ENCODE measurements at places on chromosomes 13 and 19. TPM values are rescaled to one million over a fixed set of nuclear protein-coding genes. Genes with fewer than 3 reads are reported as not detected.

Gene TLE2
- 101 TPM for total RNA-seq

Gene TPGS1
- 30.3 TPM for total RNA-seq

Gene ZNF835
- total RNA-seq: 6.5 TPM

DNA sequence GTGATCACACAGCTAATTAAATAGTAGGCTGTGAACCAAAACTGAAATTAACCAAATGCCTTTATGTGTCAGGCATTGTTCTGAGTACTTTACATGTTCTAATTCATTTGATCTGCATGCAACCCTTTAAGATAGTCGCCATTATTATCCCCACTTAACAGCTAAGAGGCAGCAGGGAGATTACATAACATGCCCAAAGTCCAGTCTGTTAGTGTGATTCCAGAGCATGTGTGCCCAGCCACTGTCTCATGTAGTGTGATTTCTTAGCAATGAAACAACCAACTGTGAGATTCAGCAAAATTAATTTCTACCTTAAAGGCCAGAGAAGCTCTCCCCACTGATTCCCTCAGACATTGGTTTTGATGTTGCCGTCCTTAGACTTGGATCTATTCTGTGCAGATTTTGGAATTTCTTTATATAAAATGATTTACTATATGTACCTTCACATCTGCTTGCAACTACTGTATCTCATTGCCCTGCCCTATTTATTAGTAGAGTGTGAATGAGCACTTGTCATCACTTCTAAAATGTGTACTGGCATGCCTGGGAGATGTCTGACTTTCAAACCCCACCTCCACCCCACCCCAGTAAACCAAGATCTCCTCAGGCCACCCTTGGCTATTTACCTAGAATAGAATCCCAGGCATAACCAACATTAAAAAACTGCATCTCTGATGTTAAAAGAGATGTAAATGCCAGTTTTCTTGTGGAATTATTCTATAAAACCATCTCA is 41.2 kb downstream of the POLR1D start:
- DNase-seq: no peak

Gene RYR1
- 0.33 TPM for total RNA-seq

- no peak for DNase-seq
Measured at GRCh38 chr19:39492225-39492624, 6.5 kb upstream of the DLL3 start.

- no peak for DNase-seq
Measured at GRCh38 chr19:55259540-55260210, 858 bp upstream of the PPP6R1 start.

DNA sequence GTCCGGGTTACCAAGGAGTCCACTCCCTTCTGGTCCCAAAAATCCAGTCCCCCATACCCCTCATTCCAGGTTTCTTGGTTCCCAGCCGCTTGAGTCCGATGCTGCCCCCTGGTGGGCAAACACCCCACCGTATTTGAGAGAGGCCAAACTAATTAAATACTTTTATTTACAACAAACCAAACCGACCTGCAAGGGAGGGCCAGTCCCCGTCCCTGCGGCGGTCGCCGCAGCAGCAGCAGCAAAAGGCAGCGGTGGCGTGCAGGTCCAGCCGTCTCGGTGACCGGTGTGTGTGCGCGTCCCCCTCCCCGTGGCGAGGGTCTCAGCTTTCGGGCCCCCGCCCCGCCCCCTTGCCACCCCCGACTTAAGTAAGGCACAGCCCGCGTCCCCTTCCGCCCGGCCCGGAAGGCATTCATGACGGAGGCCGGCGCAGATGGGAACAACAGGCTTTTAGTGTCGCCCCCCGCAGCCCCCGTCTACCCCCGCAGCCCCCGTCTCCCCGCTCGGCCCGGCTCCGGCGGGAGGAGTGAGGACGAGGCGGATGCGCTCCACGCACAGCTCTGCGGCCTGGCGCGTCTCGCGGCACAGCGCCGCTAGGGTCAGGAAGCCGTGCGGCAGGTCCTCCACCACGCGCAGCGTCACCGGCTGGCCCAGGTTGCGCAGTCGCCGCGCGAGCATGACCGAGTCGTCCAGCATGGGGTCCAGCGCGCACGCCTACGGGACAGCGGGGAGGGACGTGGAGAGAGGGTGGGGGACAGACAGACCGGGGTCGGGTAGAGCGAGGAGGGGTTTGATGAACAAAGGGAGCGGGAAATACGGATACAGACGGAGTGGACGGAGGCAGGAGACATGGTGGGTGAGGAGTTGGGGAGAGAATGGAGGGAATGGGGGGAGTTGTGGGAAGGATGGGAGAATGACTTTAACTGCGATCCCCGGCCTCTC is 11.5 kb upstream of the CNFN start:
- DNase-seq: peak; percentile 86

DNA sequence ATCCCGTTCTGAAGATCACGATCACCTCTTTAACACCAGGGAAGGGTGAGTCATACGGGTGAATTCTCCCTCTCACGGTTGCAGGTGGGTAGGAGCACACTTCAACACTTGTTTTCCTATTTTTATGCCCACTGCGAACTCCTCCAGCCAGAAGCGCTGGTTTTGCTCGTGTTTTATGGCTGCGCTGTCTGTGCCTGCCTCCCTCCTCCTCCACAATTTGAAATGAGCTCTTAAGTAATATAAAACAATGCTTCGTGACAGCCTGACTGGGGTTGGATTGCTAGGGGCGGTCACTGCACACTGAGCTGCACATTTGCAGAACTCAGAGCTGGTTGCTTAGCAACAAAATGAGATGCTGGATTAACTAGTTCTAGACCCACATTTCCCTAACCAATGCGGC is 12.9 kb downstream of the CCDC70 start:
- no peak for DNase-seq

GRCh38 chr13:95624020-95624419 is 20.5 kb downstream of the DZIP1 start:
- DNase-seq: no peak

Gene SULT2A1
- total RNA-seq: not detected

DNA sequence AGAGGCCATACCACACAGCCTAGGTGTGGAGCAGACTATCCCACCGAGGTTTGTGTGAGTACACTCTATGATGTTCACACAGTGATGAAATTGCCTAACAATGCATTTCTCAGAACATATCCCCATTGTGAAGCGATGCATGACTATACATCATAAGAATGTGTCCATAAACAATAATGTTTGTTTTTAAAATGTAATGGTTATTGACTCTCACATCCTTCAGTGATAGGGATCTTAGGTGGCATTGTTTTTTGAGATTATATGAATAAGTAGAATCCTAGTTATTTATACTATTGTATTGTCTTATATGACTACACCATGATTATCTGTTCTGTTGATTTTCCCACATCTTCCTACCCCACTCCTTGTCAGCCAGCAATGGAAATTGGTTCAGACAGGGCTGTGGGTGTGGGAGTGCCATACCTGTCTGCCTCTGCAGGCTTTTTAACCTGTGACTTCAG is 13.6 kb downstream of the CCNA1 start:
- no peak for DNase-seq

DNA sequence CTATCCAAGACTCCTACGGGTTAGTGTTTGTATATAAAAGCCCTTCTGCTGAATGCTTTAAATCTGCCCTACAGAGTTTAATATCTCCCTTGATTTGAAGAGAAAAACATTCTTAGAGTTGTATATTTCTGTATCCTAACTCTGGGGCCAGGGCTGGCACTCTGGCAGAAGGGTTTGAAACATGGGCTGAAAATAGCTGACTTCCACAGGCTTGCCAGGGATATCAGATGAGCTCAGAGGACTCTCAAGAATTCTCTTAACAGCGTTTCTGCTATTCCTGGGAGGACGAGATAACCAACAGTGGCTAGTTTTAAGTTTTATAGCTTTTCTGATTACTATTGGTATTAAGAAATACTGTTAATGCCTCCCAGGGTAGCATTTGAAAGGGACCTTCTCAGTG is 127.5 kb downstream of the LIG4 start:
- DNase-seq: no peak

- DNase-seq: no peak
Measured at GRCh38 chr13:27847669-27848068, 55.4 kb downstream of the GSX1 start.

GRCh38 chr13:109301726-109302125 is 484.7 kb downstream of the IRS2 start:
- no peak for DNase-seq

DNA sequence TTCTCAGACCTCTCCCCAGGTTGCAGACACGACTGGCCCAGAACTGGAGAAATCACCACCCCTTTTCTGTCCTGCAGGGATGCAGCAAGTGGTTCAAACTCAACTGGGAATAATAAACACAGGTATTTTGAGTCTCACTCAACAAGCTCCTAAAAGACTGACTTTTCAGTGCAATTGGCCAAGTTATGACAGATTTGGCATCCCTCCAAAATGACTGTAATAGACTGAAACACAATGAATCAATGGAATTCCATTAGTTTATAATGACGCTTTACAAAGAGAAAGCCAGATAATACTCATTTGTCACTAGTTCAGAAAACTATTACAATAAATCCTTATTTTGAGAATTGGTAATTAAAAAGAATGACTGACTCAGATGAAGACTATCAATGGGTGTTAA is 38.1 kb downstream of the MIPEP start:
- no peak for DNase-seq

GRCh38 chr13:101449790-101450748 is 2.4 kb upstream of the ITGBL1 start:
- DNase-seq: no peak

Gene ATP11A
- total RNA-seq: 31.8 TPM

GRCh38 chr19:1257475-1258162 is 9.2 kb downstream of the MIDN start:
- DNase-seq: no peak

GRCh38 chr19:38149661-38150061 is 74.4 kb downstream of the DPF1 start:
- DNase-seq: no peak

- DNase-seq: no peak
Measured at GRCh38 chr19:41870401-41870873, 6.6 kb upstream of the CD79A start.

GRCh38 chr19:52258426-52258825 is 11.0 kb upstream of the ZNF766 start:
- no peak for DNase-seq

DNA sequence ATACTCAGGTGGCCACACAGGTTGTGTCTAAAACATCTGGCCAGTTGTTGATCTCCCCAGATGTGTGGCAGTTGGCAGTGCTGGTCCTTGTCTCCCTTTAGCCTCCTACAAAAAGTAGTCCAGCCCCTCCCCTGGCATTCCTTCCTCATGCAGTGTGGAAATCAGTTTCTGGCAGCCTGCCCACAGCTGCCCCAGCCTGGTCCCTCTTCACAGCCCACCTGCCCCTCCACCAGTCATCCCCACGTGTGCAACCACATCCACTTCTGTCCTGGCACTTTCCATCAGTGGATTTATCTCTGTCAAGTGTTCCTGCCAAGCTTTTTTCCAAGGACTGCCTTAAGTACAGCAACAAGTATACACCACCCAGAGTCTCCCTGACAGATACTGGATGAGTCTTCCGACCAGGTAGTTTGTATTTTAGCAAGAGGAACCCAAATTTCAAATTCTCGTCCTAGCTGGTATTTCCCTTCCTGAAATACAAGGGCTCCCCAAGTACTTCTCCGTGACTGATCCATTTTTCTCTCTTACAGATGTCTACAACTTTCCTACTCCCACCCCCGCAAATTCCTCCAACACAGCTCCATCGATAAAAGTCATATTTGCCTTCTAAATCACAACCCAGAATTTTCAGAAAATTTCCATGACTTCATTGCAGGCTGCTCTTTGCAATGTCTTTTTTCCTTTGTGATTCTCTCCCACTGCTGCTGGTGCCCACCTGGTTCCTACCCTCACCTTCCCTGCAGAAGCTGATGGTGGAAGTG is 313.5 kb downstream of the FOXO1 start:
- peak; percentile 60 for DNase-seq

Gene TMEM255B
- 5.2 TPM for total RNA-seq

DNA sequence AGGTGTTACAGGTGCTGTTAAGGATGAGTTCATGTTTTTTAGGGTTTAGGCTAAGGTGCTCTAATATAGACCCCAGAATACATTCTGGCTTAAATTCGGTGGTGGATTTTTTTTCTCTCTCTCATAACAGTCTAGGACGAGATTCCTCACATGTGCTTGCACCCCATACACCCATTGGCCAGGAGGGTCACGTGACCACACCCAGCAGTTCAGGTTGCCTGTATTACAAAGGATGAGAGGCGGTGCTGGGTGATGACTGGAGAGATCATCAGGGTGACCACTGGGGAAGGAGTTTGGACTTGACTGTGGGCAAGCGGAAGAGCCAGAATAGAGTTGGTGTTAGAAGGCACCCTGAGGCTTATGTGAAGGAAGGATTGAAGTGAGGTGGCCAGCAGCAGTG is 27.7 kb downstream of the PPP2R1A start:
- DNase-seq: peak; percentile 48

Data from right atrium auricular region (tissue), 2 donors.